ENCODE measurements at places on chromosomes 1 and 21.

GRCh38 chr1:25550155-25550506 is 6.7 kb downstream of the LDLRAP1 start:
- no peak for DNase-seq

GRCh38 chr1:29876902-29877301 is 640.6 kb downstream of the PTPRU start:
- DNase-seq = no peak

- DNase-seq = no peak
These were observed 1.9 kb downstream of the PODN start for GRCh38 chr1:53063744-53064515.

- DNase-seq = no peak
These were observed 1.5 kb downstream of the CASP9 start for GRCh38 chr1:15522551-15522950.

DNA sequence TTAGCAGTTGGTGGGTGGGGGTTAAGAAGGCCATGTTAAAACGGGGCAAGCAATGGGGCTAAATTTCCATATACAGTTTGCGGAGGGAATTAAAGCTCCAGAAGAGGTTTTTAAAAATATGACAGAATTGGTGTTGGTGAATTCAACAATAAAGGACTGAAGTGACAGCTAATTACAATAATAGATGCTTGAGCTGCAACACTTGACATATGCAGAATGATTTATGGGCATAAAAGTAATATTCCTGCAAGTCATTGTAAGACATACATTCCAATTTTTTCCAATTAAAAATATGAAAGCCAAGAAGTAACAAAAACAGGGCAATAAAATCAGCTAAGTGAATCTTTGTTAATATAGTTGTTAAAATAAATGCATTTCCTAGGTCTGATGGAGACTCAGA is 202.2 kb upstream of the MAP1LC3C start:
- no peak for DNase-seq

DNA sequence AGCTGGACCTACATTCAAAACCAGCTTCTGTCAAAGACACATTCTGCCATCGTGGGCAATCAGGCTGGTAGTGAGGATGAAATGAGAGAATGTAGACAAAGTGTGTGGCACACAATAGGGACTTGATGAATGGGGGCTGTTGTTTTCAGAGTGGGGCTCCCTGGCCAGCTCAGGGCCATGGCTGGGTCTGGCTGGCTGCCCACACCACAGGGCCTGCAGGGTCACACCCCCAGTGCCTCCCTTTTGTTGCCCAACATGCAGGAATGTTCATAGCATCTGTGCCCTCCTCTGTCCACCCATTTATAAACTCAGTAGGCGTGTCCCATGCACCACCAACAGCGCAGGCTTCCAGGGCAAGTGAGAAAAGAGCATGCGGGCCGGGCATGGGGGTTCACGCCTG is 20.8 kb upstream of the ECE1 start:
- DNase-seq = no peak

DNA sequence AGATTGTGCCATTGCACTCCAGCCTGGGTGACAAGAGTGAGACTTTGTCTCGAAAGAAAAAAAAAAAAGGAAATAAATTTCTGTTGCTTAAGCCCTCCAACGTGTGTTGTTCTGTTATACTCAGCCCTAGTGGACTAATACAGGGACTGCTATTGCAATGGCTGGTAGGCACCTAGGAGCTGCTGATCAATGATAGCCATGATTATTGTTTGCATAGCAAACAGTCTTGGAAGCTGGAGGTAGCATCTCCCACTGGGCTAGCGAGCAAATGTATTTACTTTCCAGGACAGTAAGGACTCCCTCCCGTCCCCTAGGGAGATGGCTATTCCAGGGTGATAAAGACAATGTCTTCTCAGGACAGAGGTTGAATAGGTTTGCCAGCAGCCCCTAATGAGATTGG is 13.5 kb upstream of the TNFRSF8 start:
- DNase-seq = no peak

DNA sequence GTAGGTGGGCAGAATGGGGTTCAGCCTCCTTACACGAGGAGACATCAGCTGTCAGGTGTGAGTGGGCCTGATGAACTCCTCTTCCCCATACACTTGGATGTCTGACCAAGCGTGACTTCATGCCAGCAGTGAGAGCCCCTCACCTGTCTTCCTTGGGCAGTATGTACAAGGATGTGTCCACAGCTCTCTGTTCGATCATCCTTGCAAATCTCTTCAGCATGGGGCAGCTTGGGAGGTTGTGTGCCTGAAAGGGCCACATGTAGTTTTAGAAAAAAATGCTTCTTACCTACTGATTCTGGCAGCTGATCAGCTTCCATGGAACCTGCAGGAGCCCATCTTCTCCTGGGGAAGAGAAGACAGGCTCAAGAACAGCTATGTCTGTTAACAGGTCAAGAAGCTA is 18.0 kb downstream of the ACP6 start:
- DNase-seq = no peak

DNA sequence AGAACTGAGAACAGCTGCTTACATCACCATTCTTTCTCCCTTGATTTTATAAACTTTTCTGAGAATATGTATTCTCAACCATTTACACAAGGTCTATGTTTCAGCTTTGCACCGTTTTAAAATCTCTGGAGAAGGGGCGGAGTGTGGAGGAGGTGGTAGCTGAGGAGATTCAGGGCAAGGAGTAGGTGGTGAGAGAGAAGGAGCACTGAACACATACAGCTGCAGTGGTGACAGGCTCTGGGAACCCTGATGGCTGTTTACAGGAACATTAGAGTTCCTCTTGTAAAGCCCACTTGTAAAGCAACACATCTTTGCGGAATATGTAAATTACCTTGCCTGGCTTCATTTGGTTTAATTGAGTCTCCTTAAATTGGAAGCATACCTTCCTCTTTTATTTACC is 89.7 kb downstream of the SMYD2 start:
- no peak for DNase-seq

DNA sequence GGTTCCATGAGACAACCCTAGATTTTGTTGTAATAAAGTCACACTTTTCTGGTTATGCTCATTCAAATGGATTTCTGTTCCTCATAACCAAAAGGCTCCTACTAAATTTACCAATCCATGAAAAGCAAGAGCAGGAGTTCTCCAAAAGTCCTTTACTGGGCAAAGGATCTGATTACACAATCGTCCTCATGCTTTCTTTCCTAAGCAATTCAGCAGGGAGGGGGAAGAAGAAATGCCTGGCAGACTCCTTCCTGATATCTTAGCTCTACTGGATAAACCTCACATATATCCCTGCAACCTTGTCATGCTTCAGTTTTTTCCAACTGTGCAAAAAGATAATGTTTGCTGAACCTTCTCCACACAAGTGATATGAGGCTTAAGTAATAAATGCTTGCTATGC is 67.6 kb upstream of the GUCA2B start:
- no peak for DNase-seq

DNA sequence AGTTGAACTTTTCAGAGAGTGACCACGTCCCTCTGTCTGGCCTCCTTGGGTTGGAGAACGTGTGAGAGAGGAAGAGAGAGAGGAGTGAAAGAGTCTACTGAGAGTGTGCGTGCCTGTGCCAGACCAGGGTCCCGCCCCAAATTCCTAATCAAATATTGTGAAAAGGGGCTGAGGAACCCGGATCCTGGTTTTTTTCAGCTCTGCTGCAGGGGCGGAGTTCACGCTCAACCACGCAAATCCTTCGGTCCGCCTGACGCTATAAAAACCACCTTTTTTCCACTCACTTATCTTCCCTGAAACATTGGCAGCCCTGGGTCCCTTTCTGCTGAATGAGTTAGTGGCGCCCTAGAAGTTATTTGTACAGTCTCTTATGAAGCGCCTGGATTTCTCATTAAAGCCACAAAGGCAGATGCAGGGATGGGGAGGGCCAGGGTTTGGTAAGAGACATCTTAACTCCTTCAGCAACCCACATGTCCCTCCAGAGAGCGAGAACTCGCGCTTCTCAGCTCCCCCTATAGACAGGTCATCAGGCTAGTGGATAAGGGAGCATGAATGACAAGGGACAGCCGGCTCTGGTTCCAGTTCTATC is at the start of gene FMOD:
Gene FMOD, minus strand, starts transcription at position 86 of the 589 bp plus-strand sequence. CDS start 2,852 bp downstream, outside the sequence.
- no peak for DNase-seq

GRCh38 chr1:64240206-64240605 is 36.8 kb downstream of the UBE2U start:
- no peak for DNase-seq

GRCh38 chr1:177873238-177873637 is 96.6 kb downstream of the SEC16B start:
- DNase-seq = peak; percentile 70

DNA sequence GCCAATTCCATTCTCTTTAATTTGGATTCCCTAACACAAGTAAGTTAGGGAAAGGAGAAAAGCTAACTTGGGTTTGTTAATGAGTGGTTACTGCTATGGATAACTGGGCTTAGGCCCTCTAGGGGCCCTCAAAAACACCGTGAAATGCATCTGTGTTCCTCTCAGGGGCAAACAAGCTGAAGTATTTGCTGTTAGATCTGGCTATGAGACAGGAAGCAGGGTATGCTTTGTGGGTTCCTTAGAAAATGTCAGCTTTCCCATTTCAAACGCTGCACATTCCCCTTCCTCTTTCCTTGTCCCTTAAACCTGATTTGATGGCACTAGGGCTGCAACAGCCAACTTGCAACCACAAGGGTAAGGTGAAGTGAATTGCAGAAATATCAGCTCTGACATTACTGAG is 5.7 kb upstream of the CAP1 start:
- no peak for DNase-seq

DNA sequence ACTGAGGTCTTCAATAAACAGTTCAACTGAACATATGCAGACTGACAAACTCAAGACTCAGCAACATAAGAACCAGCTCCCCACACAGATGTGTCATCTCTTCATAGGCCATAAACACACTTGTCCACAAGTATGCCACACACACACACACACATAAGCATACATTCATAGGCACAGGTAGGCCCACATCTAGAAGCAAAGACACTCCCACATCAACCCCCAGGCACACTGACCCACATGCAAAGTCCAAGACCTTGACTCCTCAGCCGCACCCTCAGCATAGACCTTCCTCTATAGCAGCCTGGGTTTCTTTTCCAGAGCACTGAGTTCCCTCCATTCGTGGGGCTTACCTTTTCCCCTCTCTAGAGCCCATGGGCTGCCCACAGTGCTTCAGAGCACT is 1.4 kb downstream of the LAD1 start:
- peak; percentile 64 for DNase-seq

GRCh38 chr1:154770897-154771594 is 99.0 kb downstream of the KCNN3 start:
- DNase-seq = no peak

DNA sequence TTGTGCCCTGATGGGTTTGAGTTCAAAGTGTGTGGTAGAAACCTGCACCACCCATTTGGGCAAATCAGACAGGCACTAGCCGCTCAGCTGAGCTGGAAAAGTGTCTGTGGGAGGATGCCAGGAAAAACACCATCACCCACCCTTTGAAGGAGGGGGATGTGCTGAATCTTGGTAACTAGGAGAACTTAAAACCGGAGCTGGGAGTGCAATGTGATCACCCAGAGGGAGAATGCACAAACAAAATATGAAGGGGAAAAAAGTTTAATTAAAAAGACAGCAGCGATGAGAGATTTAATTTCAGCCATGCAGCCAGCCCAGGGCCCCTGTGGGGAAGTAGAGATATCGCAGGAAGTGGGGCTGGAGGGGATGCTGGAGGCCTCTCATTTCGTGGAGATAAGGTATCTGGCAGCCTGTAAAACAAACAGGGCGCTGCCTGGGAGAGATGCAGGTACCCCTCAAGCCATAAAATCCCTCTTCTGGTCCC is 86.8 kb upstream of the BCAR3 start:
- DNase-seq = no peak

DNA sequence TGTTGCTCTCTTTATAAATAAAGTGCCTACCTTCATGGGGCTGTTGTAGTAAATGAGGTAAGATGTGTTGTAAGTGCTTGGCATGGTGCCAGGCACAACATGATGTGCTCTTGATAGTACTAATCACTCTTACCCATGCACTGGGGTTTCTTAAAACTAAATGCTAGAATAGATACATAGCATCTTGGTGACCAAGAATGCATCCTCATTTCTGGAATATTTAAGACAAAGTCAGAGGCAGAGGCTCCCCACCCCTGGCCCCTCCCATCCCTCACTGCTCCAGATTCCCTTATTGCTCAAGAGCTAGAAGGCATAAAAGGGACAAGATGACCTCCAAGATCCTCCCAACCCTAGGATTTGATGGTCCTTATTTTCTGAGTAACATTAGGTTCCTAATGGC is 61.3 kb downstream of the GLUL start:
- no peak for DNase-seq

- DNase-seq = no peak
These were observed 48.1 kb upstream of the GOLT1A start for GRCh38 chr1:204261746-204262505.

DNA sequence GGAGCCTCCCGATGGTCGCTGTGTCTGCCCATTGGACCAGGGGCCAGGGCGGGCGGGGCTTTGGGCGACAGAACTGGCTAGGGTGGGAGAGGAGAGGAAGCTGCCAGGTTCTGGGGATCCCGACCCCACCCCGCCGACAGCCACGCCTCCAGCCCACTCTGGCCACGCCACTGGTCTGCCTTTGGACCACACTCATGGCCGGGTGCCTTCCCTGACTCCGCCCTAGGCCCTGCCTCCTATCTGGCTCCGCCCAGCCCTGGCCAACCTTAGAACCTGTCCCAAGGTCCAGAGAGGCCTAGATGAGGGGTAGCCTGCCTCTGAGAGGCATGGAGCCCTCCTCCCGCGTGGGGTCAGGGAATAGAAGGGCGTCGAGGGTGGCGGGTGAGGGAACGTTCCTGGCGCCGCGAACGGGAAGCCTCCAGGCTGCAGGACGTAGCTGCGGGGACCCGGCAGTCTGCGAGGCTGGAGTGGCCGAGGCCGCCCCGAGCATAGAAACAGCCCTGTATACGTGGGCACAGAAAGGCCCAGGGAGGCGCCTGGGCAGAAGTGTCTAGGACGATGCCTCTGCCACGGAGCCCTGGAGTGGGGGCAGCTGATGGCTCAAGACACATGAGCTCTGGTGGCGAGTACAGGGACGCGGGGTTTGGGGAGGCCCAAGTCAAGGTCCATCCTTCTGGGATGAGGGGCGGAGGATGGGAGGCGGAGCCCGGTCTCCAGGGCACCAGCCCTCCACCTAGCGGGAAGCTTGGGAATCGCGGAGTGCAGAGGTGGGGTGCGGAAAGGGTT is 11.5 kb upstream of the COL16A1 start:
- peak; percentile 66 for DNase-seq

GRCh38 chr1:99457381-99458165 is 188.3 kb upstream of the PALMD start:
- DNase-seq = peak; percentile 67

DNA sequence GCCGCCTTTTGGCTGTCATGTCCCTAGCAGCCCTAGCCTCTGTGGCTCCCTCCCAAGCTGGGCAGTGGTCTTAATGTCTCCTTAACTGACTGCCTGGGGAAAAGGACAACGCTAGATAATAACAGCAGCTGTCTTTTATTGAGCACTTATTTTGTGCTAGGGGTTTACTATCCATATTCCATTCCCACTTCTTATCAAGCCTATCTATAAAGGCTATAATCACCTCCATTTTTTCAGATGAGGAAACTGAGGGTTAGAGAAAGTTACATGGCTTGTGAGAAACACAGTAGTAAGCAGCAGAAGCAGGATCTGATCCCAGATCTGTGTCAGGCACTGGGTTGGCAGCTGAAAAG is 6.2 kb downstream of the SH3BGRL3 start:
- no peak for DNase-seq

GRCh38 chr1:3745590-3746381 is 6.5 kb upstream of the CCDC27 start:
- DNase-seq = no peak
